ENCODE measurements at places on chromosomes 6 and 20. TPM values are rescaled to one million over a fixed set of nuclear protein-coding genes. Genes with fewer than 3 reads are reported as not detected.
A peak's percentile ranks its signal among the peaks of the same experiment; 100 is the strongest.

ABHD16B gene
- total RNA-seq: not detected

DNA sequence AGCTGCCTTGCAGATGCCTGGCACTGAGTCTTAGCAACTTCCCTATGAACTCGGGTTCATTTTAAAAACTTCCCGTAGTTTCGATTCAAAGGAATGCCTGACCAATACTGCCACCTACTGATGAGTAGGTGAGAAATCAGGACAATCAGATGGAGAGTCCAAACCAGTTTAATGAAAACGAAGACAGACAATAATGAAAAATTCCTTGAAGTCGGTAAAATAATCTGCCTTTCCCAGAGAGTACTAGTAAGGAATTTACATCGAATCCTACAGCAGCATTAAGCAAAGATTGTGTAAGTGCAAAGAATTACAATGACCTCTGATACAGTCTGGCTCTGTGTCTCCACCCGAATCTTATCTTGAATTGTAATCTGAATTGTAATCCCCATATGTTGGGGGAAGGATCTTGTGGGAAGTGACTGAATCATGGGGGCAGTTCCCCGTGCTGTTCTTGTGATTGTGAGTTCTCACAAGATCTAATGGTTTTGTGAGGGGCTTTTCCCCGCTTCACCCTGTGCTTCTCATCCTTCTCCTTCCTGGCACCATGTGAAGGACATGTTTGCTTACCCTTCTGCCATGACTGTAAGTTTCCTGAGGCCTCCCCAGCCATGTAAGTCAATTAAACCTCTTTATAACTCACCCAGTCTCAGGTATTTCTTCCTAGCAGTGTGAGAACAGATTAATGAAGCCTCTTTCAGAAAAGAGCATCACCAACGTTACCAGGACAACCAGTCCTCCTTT, 134.4 kb downstream of the ARHGAP18 start:
- DNase-seq: peak; percentile 73

DNA sequence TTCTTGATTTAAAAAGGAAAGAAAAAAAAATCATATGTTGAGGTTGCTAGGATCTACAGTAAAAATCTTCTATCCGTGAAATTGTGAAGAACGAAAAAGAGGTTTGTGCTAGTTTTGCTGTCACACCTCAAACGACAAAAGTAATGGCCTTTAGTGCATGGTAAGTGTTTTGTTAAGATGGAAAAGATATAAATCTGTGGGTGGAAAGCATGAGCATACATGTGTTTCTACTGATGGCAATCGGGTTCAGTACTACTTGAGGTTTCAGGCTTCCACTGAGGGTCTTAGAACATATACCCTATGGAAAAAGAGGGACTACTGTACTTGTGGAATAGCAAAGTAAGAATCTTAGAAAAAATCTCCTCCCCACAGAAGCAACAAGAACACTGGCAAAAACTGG, 58.0 kb downstream of the AHI1 start:
- DNase-seq: no peak

DNA sequence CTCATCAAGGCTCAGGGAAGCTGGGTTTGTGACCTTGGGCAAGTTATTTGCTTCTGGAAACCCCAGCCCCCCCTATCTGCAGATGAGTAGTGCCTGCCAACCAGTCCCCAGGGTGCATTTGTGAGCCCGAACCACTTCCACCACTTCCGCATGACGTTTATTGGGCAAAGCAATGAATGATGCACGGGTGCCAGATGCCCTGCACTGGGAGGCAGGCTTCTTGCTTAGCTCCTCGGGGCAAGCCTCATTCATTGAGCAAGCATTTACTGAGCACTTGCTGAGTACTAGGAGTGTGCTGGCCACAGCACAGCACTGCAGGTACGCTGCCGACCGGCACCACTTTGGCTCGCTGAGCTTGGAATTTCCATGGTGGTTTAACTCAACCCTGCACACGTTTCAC, 60.2 kb downstream of the GNAS-AS1 start:
- DNase-seq: no peak

DNA sequence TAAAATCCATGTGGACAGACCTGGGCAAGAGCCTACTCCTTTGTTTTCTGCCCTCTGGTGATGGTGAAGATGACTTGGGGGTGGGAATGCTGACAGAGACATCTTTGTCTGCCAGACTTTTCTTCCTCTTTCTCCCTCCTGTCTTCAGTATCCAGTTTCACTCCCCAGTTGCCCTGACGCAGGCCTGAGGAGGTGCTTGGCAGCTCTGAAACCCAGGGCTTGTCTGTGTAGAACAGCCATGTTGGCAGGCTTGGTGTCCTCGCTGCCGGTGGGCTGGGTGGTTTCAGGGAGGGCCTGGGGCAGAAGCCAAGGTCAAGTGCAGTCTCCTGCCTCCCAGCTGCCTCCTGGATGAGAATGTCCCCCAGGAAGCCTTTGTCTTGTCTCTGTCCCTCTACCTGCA, 22.5 kb downstream of the CCDC167 start:
- DNase-seq: no peak

SLC35D3 gene
- total RNA-seq: not detected

DNA sequence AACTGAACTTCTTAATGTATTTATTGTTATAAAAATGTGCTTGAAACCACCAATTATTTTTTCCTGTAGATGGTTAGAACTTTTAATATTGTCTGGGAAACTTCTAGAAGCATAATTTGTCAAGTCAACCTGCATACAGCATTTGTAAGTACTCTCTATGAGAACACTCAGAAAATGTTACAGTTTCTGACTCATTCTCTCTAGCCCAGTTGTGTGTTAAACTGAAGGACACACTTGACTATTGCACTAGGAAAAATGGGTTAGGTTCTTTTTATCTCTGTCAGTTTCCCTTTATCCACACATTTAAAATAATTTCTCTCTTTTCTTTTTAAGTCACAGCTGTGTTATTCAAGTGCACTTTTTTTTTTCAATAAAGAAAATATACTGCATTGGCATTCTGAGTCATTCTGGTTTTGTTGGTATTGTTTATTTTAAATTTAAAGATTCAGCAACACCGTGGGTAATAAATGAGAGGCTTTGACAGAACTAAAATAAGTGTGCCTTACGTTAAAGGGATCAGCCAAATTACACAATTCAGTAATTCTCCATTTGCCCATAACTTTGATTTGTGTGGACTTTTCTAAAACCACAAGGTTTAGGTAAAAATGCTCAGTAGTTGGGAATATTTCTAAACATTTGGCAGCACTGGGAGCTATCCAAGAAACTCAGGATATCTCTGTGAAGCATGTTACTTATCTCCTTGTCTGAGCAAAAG, 50.7 kb downstream of the OPN5 start:
- DNase-seq: peak; percentile 9

DNA sequence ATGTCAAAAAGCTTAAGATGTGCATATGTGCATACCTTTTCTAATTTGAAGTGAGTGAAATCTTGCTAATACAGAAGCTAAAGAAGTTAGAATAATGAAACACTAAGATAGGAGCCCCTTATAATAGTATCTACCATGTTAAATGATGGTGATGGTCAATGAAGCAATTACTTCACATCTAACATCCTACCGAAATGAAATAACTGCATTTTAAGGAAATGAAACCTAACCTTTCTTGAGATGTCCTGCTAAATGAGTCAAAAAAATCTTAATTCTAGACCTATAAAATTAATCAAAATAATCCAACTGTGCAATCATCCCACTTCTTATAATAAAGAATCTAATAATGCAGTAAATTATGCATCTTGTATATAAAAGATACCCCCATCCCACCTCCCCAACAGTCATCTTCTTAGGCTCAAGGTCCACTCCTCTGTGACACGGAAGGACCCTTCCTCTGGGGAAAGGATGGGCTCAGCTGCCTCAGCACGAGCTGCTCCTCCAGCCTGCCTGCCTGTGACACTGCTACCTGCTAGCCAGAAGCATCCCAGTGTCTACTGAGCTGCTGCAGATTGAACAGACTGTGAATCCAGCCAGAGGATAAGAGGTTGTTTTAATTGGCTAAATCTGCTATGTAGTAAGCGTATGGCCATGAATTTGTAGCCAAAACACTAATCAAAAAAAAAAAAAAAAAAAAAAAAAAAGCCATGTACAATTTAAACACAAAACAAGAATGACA, 129.6 kb upstream of the BEND3 start:
- DNase-seq: no peak

CEP162 gene
- 20.2 TPM for total RNA-seq

KHDC1L gene
- total RNA-seq: not detected
